ENCODE measurements at places on chromosomes 1 and 21. TPM values are rescaled to one million over a fixed set of nuclear protein-coding genes. Genes with fewer than 3 reads are reported as not detected.

MFN2 gene
- total RNA-seq: 71.7 TPM

ZNF593OS gene
- total RNA-seq: not detected

AIRE gene
- not detected for total RNA-seq

TNFAIP8L2 gene
- not detected for total RNA-seq

DNA sequence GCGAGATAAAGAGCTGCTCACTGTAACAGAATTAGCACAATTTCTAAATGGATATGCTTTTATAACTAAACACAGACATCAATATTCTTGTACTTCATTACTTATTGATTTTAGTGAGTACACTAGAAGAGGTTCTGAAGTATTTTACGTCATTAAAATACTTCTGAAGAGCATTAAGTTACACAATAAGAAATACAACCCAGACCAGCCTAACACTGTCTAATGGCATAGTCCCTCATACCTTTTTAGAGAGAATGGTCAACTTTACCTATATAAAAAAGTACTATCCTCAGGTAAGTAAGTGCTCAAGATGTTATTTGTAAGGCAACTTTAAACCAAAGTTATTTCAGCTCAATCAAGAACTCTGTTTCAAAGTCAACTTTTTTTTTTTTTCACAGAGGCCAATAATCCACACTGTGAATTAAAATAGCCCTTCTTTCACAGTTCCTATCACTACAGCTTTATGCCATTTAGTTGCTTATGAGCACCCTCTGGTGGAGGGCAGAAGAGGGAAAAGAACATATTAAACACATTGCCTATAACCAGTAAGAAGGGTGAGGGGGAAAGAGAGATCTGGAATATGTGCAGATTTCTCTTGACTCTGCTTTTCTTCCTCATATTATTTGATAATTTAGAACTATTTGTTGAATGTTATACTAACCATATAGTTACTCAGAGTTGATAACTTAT lies 182.1 kb upstream of the DMRTA2 start:
- peak; percentile 57 for DNase-seq

- DNase-seq: no peak
Observed at GRCh38 chr1:239061770-239062169, 324.6 kb upstream of the CHRM3 start.

DNA sequence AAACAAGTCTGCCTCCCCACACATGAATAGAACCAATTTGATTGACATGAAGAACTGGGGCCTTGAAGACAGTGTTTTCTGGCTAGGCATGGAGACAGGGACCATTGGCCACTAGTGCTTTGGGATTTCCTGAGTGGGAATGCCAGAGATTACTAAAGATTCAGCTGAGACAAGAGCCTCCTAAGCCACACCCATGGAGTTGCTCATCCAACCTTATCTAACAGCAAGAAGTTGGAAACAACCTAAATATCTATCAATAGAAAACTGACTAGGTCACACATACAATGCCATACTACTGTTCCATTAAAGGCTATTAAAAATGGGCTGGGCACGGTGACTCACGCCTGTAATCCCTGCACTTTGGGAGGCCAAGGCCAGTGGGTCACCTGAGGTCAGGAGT lies 184.1 kb downstream of the ZBTB18 start:
- DNase-seq: no peak

DNA sequence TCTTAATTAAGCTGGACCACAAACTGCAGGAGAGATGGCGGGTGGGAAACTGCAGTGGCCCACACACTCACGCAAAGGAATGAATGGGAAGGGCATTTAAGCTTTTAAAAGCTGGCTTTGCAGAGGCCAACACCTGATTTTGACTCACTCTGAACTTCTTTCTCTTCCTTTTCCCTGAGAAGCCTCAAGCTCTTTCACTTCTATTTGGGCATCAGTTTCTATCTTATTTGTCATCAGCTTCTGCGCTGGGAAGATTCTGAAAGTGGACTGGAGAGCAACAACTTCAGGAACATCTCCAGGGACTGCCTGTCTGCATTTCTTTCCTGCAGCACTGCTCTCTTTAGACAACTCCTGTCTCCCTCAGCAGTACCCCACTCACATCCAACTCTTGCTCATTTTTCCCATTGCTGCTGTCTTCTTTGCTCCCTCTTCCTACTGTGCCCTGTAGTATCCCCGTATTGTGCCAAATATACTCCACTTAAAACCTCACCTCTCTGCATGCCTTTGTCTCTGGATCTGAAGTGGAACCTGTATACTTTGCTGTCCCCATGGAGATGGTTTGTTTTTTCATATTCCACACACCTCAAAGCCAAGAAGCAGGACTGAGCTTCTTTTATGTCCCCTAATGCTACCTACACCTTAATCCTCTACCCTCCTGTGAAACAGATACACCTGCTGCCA lies 143.3 kb upstream of the JUN start:
- no peak for DNase-seq

DNA sequence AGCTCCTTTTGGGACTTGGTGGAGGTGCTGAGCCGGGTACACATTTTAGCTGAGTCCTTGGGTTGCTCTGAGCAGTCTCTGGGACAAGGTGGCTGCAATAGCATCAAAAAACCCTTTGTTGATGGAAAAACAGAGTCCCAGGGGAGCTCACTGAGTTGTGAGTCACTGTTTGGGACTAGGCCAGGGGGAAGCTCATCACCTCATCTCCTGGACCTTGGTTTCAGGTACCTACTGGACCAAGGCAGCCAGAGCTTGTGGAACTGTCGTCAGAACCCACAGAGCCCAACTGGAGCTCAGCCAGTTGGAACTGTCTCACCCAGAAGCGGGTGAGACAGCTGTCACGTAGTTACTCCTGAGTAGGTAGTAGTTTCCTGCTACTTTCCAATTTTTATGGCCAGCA lies 146.7 kb downstream of the HLX start:
- DNase-seq: peak; percentile 47

- DNase-seq: peak; percentile 94
Observed at GRCh38 chr1:78833491-78833890, 173.0 kb downstream of the ADGRL4 start.

GRCh38 chr1:64183395-64184002 lies 19.9 kb upstream of the UBE2U start:
- DNase-seq: peak; percentile 22

DNA sequence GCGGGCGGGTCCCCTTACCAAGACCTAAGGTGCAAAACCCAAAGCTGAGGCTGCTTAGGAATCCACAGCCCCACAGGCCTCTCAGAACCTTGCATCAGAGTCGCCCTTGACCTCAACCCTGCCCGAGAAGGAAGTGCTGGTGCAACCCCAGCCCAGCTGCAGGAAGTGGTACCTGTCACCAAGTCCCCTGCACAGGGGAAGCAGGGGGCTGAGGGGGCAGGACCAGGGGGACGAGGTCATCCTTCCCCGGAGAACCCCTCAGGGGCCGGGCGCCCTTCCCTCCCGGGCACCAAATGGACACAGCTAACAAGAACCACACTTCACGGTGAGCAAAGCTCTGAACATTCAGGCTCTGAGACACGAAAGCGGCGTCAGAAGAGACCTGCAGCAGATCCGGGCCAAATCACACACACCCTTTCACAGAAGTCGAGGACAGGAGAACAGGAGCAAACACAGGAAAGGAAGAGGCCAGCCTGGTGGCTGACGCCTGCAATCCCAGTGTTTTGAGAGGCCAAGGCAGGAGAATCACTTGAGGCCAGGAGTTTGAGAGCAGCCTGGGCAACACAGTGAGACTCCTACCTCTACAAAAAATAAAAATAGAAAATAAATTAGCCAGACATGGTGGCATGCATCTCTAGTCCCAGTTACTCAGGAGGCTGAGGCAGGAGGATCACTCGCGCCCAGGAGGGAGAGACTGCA lies 6.4 kb downstream of the ITGB2 start:
- no peak for DNase-seq

DNA sequence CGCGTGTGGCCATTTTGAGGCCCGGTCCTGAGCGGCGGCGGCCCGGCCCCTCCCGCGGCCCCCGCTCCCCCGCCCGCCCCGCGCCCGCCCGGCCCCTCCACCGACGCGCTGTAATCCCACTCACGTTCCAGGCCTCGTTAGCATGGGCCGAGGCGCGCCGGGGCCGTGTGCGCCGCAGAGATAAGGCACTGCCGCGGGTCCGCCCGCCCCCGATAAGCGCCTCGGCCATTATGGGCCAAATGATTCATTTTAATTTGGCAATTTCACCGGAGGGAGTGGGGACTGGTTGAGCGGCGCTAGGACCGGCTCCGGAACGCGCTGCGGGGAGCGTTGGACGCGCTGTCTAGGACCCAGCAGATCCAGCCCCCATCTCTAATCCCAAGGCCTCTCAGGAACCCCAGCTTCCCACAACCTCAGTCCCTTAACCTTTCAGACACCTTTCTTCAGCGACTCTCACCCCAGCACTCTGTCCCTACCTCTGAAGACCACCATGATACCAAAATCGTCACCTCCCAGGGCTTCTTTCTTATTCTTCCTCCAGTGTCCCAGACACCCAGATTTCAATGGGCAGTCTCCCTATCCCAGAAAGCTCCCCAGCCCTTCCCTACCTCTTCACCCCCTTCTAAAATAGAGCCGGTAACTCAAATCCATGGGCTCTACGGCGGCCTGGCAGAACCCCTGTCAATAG lies at the start of gene TAL1:
Gene TAL1 (minus strand): TSS at position 39 of the 688 bp plus-strand sequence. CDS start 6,337 bp downstream, outside the sequence.
- DNase-seq: no peak
